AG04449 (cell line): ENCODE measurements at places on chromosomes 4 and X.
A peak's percentile ranks its signal among the peaks of the same experiment; 100 is the strongest.

GRCh38 chrX:138690591-138690990 is 20.9 kb downstream of the FGF13 start:
- no peak for DNase-seq

GRCh38 chr4:171024720-171025303 is 788.4 kb upstream of the GALNTL6 start:
- no peak for DNase-seq

DNA sequence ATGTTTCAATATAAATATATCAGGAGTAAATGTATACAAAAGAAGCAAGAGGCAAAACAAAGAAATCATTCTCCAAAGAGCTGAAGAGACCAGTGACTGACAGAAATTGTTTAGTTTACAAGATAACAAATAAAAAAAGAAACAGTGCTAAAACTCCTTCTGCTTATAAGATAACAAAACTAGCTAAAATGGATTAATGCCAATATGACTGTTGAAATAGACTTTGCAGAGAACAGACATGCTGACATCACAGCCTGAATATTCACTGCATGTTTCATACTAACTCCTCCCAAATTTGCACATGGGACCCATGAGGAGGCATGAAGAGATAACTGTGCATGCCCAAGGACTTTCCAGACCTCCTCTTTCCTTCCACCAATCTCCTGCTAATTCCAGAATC is 6.2 kb upstream of the GABRA4 start:
- DNase-seq = no peak

DNA sequence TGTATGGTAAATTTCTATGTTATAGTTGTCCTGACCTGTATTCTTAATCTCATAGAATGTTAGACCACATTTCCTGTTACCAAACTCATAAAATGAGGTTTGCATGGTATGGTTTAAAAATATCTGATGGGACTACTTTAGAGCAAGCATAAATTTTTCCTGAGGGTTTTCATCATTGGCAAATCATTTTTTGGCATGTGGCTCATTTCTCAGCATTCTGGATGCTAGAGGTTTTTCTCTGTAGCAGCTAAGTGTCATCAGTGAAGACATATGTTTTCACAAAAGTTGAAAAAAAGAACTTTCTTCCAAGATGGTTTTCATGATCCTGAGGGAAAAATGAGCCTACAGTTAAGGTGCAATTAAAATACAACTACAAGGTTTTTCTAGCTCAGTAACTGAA is 503.5 kb upstream of the FAM47C start:
- DNase-seq = no peak

GRCh38 chrX:122866532-122866931 is 317.5 kb upstream of the GRIA3 start:
- peak; percentile 76 for DNase-seq

DNA sequence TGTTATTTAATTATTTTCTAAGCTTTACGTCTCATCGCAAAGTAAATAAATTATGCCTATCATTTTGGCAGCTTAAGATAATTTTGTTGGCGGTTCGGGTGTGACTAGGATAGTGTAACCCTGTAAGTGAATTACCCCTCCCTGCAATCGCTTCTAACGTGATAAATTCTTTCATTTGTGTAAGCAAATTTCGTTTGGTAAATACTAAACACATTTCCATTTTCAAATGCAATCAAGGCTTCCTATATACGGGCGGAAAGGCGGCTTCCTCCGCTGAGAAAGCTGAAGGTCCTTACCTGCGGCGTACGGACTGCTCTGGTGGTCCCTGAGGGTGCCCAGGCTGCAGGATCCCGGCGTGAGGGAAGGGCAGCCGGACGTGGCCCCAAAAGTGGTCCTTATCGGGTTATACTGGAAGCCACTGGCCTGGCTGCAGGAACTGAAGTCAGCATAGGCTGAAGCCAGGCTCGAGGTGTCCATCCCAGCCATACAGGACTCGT is 403 bp downstream of the PHOX2B start:
- DNase-seq = no peak

- DNase-seq = no peak
These were observed 86.7 kb downstream of the RFC1 start for GRCh38 chr4:39279416-39279815.

GRCh38 chr4:99859618-99860017 is 34.6 kb downstream of the LAMTOR3 start:
- DNase-seq = no peak

- DNase-seq = no peak
These were observed 1757.3 kb downstream of the PCDH7 start for GRCh38 chr4:32477518-32477917.

DNA sequence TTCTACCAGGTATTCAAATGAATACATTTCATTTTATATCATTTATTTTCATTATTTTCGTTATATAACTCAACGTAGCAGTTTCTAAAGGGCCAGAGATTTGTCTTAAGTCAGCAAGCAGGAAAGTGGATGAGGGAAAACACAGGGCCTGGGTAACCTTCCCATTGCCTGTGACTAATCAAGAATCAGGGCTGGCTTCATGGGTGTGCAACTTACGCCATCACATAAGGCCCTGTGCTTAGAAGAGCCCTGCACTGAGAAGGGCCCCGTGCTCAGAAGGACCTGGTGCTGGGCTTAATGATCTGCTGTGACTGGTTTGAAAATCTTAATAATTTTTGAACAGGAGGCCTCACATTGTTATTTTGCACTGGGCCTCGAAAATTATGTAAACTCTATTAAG is 65.4 kb upstream of the FAM9C start:
- DNase-seq = no peak

DNA sequence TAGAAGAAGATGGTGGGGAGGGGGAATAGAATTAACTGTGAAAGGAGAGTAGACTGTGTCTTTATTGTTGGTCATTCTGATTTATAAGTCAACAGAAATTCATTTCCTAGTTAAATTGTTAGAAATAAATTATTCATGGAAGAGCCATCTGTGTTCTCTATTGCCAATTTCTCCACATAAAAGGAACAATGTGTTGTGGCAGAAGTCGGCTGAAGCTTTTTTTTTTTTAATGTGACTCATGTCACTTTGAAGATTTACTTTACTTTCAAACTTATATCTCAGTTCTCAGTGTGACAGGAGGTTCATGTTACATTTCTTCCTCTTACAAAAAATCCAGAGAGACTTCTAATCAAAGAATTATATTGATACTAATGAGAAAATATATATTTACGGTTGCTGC is 60.5 kb downstream of the CPE start:
- DNase-seq = no peak

- no peak for DNase-seq
These were observed 1.2 kb downstream of the C4orf50 start for GRCh38 chr4:6017030-6017429.

GRCh38 chr4:8107146-8107657 is 51.4 kb downstream of the ABLIM2 start:
- no peak for DNase-seq

GRCh38 chr4:13309751-13310150 is 174.4 kb downstream of the RAB28 start:
- no peak for DNase-seq

- no peak for DNase-seq
These were observed 68.4 kb downstream of the GPAT3 start for GRCh38 chr4:83604321-83604720.

DNA sequence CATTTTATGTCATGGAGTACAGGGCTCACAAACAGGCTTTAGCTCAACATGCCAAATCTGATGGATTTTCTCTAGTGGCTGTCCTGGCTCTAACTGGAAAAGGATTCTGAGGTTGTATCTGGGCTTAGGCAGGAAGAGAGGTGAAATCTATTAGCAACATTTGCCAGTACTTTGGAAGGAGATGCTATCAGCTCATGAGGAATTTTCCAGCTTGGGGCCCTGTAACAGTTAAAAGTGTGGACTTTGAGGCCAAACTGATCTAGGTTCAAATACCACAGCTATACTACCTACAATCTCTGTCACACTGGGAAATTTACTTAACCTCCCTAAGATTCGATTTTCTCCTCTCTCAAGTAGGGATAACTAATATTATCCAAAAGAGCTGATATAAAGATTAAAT is 119.0 kb upstream of the HCCS start:
- no peak for DNase-seq

GRCh38 chrX:55593756-55594257 is 29.4 kb upstream of the FOXR2 start:
- no peak for DNase-seq

GRCh38 chr4:133802359-133803140 is 399.0 kb downstream of the PABPC4L start:
- peak; percentile 16 for DNase-seq

GRCh38 chr4:148118633-148119032 is 323.6 kb downstream of the NR3C2 start:
- no peak for DNase-seq

- no peak for DNase-seq
These were observed 128.1 kb downstream of the CAMK2D start for GRCh38 chr4:113633467-113633866.

DNA sequence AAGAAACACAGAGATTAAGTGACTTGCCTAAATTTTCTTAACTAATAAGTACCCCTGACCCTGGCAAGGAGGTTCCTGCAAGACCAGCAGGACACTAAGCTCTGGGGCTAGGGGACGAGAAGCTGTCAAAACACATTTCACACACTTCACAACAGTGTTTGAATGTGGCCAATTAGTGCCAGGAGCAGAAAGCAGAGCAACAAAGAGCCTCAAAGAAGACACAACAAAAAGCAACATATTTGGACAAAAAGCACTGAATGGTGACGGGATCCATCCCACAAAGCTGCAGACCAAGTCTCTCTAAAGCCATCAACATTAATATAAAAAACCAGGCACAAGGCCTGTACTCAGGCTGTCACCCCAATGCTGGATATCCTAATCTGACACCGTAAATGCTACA is 361.9 kb upstream of the RASGEF1B start:
- DNase-seq = no peak

DNA sequence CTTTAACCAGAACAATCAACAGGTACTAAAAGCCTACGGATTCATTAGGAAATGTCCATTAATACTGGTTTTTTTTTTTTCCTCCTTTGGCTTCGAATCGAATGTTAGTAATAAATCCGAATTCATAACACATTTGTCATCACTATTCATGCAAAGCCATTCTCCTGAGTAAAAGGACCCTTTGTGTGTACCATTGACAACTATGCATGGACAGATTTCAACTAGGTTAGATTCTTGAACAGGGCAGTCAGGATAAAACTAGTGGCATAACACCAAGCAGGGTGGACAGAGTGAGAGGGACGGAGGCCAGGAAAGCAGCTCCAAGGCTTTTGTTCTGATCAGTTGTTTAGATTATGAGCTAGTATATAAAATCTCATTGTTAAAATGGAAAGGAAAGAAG is 1722.0 kb upstream of the TENM3 start:
- no peak for DNase-seq

DNA sequence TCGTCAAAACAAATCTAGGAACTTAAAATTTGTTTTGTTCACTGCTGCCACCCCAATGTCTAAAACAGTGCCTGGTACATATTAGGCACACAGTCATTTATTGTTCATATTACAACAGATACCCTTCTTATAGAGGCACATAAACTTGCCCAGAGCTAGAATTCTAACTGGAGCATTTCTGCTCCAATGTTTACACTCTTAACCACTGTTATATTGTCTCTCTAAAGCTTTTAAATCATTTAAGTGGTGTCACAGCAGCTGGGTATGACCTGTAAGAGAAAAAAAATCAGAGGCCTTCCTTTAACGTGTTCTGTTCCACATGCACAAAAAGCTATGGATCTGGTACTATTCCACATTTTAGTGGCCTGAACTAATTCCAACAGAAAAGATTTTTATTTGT is 3.0 kb downstream of the UBE2D3 start:
- no peak for DNase-seq

GRCh38 chrX:70231666-70232065 is 2.8 kb upstream of the AWAT1 start:
- no peak for DNase-seq

GRCh38 chrX:149494844-149495565 is 10.1 kb downstream of the IDS start:
- DNase-seq = no peak

DNA sequence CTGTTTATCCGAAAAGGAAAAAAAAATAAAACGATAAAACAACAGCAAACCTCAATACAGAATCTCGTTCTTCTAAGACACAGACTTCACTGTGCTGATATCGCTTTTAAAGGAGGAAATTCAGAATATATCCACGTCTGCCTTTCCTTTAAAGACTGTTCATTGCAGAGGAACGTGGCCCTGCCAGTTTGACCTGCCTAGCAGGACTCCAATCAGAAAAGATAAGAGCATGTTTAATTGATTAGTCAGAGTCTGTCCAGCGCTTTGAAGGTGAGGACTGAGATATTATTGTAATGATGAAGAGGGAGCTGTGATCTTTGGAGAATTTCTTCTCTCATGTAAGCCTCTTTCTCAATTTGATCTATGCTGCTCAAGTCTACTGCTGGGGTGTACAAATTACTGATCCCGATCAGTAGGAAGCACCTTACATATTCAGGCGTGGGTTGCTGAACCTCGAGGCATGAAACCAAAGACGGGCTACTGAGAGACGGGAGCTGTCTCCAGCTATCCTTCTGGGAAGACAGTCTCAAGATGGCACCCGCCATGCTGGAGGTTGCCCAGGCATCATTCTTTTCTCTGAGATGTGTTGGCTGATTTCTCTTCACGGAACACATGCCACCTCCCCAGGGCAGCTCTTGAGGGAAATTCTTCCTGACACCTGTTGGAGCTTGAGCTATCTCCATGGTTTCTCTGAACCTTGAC is 146.1 kb downstream of the SHOX start:
- DNase-seq = no peak

DNA sequence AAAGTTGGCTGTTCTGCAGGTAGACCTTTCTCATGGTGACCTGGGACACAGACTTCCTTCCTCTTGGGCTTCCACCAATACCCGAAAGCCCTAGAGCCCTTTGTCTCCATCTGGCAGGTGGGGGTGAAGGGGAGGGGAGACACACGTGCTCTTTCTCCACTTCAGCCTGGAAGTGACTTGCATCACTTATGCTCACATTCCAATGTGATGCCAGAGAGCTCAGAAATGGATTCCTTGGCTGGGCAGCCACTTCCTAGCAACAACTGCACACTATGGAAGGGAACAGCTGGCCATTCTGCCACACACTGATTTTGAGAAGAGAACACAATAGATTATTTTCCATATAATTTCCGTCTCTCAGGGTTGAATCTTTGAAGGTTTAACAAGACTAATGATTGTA is 36.3 kb downstream of the C4orf51 start:
- DNase-seq = peak; percentile 16

- DNase-seq = peak; percentile 70
These were observed 18.6 kb upstream of the SUPT20HL1 start for GRCh38 chrX:24341795-24342194.

- DNase-seq = no peak
These were observed 205.3 kb downstream of the TLL1 start for GRCh38 chr4:166078383-166078782.

GRCh38 chrX:68876731-68877130 is 47.9 kb downstream of the EFNB1 start:
- DNase-seq = no peak
